HuH-7.5 (cell line): ENCODE measurements at places on chromosomes 3 and 15.
A peak's percentile ranks its signal among the peaks of the same experiment; 100 is the strongest.

- DNase-seq, result no peak
Observed at GRCh38 chr15:89128320-89129122, 40.3 kb downstream of the ABHD2 start.

DNA sequence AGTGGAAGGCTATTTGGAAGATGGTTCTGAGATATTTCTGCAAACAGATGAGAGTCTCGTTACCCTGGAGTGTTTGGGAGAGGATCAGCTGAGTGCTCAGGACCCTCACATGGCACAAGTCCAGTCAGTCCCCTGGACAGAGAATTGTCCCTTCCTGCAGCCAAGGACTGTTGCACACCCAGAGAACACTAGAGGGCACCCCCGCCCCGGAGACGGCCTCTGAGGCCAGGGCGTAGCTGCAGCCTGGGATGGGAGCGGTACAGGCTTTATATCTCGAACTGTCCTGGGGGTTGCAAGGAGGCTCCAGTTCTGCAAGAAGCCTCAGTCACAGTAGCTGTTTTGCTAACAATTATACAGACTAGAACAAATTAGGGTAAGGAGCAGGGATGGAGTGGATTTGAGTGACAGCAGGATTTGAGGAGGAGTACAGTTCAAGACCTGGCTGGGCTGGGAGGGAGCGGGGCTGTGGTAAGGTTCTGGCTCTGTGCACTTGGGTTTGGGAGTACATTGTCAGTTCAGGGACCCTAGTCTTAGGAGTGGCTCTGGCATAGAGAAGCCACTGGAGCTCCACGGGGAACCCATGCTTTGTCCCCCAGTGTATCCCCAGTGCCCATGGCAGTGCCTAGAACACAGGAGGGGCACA is 67.6 kb upstream of the HACD2 start:
- peak; percentile 81 for DNase-seq

DNA sequence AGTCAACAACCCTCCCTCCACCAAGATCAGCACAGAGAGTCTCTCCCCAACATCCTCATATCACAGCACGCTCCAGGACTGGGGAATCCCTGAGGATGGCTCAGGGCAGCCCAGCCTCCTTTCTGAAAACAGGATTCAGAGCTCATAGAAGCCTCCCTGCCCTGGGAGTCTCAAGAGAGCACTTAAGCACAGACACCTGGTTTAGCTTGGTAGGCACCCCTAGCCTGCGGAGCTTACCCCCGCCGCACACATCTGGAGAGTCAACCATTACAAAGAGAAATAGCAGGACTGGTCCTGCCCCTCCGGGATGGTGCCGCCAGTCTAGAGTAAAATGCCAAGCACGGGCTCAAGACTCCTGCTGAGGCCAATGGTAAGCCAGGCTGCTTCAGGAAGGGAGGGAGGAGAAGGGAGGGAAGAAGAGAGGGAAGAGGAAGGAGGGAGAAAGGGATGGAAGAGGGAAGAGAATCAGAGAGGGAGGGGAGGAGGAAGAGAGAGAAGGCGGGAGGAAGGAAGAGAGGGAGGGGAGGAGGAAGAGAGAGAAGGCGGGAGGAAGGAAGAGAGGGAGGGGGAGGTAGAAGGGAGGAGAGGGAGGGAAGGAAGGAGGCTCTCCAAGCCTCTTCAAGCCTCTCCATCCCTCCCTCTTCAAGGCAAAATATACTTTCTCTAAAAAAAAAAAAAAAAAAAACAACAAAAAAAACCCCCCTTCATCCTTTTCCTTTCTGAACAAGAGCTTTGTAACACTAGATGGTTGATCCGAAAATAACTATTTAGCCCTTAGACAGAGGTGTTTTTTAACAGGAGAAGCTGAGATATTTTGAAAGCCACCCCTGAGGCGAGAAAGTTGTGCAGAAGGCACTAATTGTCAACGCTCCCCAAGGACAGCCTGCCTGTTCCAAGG is 278.6 kb upstream of the TLE3 start:
- DNase-seq, result no peak

DNA sequence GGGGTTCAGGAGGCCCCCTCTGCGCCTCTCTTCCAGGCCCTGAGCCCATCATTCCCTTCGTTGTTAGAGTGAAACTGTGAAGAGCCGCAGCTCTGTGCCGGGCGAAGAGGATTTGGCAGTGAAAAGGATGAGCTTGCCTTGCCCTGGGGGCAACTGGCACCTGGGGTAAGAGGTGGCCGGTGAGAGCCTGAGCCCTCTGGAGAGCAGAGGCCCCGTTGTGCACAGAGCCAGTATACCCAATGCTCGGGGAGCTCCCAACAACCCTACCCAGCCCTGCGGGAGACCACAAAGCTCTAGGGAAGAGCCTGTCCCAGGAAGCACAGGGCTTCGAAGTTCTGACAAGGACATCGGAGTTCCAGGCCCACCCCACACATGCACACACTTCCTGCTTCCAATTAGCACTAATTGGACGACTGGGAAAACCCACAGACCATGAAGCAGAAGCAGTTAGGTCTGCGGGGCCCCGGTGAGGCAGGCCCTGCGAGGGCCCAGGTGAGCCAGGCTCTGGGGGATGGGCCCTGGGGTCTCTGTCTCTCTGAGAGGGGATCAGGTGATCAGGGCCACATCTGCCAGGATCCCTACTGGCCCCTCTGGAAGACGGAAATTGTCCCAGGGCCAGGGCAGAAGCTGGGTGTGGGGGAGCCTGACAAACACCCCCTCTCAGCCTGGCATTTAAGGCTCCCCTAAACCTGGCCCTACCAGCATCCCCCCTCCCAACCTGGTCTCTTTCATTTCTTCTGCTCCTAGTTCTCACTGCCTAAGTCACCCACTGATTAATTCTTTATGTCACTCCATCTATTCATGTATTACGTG is 27.9 kb upstream of the SFMBT1 start:
- DNase-seq, result no peak

- no peak for DNase-seq
Observed at GRCh38 chr3:153166206-153166605, 4.2 kb downstream of the RAP2B start.

GRCh38 chr15:101120473-101120872 is 131.4 kb downstream of the CHSY1 start:
- no peak for DNase-seq

- DNase-seq, result no peak
Observed at GRCh38 chr3:134126153-134126552, 96.4 kb upstream of the SLCO2A1 start.

DNA sequence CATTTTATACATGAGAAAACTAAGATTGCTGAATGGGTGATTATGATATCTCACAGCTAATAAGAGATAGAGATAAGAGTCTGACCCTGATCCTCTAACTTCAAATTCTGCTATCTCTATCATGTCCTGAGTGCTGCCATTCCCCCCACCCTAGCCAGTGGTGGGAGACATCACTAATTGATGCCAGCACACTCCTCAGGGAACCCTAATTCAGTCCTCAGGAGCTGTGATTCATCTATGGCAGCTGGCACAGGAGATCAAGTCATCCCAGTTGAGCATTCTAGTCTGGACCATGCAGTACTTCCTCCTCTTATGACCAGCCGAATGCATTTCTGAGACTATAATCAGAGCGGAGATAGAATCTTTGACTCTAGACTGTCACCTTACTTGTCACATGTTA is 71.9 kb downstream of the SYNM start:
- no peak for DNase-seq

DNA sequence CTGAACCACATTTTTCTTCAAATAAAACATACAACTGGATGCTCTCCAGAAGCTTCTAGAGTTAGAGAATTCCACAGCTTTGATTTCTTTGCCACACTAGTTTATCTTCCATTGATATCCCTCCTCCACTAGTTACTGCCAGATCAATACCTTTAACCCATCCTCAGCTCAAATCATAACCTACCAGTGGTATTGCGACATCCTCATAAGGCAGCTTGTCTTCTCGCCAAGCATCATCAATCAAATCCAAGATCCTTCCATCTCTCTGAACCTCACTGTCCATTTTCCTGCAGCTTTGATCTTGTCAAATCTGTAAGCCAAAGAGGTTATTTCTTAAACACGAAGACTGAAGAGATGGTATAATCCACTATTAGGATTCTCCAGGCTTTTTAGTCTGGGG is 3.2 kb downstream of the ANAPC13 start:
- no peak for DNase-seq

DNA sequence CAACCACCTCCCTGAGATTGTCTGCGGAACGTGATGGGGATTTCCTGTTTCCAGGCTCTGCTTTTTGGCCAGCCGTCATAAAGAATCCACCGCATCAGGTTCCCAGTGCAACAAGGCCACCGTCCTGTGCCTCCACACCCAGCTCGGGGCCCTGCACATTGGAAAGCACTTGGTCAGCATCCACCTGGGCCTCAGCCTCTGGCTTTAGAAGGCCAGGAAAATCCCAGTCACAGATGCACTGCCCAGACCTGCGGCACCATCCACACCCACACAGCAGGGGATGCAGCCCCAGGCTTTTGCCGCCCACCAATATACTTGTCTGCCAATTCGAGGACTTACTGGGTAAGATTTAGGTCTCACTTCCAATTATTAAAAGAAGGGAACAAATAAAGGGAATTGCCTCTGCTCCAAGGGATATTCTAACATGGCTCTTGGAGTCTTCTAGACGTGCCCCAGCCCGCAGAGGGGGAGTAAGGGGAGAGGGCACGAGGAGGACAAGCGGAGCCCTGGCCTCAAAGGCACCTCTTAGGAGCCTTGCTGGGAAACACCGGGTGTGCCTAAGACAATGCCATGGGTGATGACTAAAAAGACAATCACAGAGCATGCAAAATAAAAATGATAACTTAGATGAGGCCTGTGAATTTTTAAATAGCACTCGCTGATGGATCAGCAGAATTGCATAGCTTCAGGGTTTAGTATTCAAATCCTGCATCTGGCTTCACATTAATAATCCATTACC is 169.2 kb downstream of the FOXP1 start:
- DNase-seq, result no peak

- DNase-seq, result no peak
Observed at GRCh38 chr3:107662124-107662507, 139.4 kb downstream of the BBX start.

DNA sequence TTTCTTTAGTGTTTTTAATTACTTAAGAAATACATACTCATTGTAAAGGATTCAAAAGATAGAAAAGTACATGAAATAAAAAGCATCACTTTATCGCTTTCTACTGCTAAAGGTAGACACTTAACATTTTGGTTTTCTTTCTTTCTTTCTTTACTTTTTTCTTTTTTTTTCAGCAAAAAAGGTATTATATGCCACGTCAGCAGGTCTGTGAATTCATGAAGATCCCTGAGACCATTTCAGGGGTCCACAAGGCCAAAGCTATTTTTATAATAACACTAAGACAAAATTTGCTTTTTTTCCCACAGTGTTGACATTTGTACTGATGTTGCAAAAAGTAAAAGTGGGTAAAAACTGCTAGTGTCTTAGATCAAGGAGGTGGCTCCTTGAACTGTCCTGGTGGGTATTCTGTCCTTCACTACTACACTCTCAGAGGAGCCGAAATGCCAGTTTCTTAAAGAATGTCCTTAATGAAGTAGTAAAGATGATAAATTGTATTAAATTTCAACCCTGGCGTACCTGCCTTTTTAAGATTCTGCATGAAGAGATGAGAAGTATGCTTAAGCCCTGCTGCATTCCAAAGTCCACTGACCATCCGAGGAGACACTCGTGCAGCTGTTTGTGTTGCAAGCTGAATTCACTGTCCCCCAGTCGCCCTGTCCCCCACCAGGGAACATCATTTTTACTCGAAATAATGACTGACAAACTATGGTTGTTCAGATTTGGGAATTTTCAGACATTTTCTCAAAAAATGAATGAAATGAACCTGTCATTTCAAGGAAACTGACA is 106.7 kb upstream of the PIAS1 start:
- no peak for DNase-seq

- no peak for DNase-seq
Observed at GRCh38 chr15:82882273-82882928, 70.1 kb downstream of the HOMER2 start.
